Motor neuron (in vitro differentiated cells): ENCODE measurements at places on chromosomes 7 and 10.

GRCh38 chr10:31317652-31318381 lies 1.2 kb upstream of the ZEB1 start:
- ATAC-seq: no peak

- no peak for ATAC-seq
Observed at GRCh38 chr7:56009695-56010094, 41.5 kb downstream of the PSPH start.

GRCh38 chr10:122139627-122140170 lies 131.4 kb upstream of the BTBD16 start:
- ATAC-seq: no peak

GRCh38 chr7:28855538-28856217 lies 102.5 kb downstream of the TRIL start:
- ATAC-seq: no peak

DNA sequence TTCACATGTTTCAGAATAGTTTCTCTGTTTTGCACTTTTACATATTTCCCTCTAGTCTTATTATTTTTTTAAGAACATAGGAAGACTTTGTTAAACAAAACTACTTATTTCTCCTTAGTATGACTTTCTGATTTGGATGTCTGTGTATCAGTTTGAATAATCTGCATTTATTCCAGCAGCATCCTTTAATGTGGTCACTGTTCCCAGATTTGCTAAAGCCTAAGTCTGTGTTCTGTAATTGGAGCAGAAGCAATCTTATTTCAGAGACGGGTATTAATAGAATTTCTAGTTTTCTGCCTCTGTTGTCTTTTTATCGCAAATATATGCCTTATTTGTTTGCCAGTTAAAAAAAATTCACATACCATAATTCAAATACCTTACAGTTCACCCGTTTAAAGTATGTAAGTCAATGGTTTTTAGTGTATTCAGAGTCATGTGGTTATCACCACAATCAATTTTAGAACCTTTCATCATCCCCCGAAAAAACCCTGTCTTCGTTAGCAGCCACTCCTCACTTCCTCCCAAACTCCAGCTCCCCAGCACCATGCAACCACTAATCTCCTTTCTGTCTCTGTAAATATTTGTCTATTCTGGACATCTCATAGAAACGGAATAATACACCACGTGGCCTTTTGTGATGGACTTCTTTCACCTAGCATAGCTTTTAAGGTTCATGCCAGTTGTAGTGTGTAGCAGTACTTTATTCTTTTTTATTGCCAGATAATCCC lies 58.7 kb downstream of the INPP5F start:
- peak; percentile 52 for ATAC-seq

GRCh38 chr7:150716368-150716767 lies at the start of gene GIMAP1:
GIMAP1 (plus strand) TSS chr7:150716613; CDS start chr7:150719048, 2,435 bp downstream.
- ATAC-seq: no peak

DNA sequence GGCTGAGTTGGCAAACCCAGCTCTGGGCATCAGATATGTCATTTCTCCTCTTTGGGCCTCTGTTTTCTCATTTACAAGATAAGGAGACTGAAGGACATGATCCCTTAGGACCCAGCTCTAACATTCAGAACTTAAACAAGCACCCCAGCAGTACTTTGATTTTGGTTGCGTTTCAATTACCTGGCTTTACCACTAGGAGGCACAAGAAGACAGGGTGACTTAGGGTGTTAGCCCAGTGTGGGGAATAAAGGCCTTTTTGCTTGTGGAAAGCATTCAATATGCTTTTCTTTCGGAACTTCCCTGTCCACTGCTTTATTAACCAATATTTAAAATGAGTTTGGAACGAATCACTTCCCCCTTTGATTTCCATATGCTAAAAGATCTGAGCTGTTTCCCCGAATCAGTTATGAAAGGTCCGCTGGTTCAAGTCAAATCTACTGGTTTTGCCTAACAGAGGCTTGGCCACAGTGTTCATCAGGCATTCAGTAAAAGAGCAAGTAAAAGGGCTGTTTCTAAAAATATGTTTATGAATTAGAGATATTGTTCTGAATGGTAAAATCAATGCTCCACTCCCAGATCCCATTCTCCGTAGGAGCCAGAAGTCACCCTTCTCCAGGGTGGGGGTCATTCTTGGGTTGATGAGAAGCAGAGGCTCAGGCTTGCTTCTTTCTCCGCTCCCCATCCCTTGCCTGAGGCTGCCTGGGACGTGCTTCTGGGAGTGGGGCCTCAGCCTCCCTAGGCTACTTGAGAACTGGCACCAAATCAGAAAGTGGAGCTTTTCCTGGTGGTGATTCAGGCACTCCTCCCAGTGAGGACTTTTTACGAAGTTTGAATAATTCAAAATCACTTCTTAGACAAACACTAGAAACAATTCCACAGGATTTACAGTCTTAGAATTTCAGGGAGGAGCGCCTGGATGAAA lies 105.5 kb downstream of the MYOF start:
- ATAC-seq: peak; percentile 81
